ENCODE measurements at places on chromosomes 3 and 15.
A peak's percentile ranks its signal among the peaks of the same experiment; 100 is the strongest.

DNA sequence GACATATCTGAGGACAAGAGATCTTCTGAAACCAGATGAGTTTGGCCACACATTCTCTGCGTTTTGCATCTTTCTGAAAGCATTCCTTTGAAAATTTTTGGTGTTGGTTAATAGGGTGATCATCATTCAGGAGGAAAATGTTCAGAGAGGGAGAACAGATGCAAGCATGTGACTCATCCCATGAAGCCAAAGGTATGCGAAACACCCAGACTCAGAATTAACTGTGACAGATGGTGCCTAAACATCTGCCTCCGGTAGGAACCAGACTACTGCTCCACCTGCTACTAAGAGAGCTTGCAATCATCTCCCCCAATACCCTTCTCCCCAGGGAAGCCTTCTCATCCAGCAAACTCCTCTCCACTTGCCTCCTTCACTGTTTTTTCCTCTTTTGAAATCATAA lies 46.2 kb downstream of the TRIM69 start:
- DNase-seq, result peak; percentile 100

DNA sequence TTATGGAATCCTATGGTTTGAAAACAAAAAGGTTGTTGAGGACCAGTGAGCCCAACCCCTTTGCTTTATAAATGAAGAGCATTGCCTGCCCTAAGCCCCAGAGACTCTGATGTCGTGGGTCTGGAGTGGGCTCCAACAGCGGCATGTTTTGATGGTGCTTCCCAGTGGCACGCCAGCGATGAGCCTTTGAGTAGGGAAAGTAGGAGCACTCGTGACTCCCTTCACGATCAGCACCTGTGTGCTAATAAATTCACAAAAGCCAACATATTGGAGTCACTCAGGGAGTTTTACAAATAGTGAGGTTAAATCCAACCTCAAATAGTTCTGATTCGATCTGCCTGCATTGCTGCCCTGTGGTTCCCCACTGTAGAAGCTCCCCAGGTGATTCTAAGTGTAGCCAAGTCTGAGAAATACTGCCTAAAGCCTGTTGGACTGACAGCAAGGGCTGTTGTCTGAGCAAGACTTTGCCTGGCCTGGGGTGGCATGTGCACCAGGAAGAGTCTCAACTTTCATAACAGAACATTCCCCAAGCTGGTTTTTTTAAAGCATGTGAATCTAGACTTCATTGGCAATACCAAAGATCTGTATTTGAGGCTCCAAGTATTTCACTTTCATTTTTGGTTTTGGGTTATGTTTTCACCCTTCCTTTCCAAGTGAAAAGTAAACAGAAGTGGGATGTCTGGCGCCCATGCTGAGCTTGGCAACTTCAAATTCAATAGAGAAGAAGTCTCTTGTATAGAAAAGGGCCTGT lies 9.9 kb downstream of the CCR5 start:
- DNase-seq, result no peak

GRCh38 chr15:69556344-69556743 lies 103.7 kb downstream of the RPLP1 start:
- DNase-seq, result no peak

DNA sequence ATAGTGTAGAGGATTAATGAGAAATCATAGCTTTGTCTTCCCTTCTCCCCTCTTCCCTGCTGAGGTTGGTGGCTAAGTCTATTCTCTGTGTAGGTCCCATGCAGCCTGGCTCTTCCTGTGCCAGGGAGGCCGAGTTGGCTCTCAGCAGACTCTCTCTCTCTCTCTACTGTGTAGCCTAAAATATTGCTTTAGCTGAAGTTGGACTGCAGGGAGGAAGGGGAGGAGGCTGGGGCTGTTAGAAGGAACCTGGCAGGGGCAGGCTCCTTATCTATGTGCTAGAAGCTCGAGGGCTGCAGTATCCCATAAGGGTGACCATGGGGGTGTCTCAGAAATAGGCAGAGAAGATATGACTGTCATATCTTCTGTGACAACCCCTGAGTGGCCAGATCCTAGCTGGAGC lies 160.8 kb downstream of the EPHB1 start:
- DNase-seq, result no peak

DNA sequence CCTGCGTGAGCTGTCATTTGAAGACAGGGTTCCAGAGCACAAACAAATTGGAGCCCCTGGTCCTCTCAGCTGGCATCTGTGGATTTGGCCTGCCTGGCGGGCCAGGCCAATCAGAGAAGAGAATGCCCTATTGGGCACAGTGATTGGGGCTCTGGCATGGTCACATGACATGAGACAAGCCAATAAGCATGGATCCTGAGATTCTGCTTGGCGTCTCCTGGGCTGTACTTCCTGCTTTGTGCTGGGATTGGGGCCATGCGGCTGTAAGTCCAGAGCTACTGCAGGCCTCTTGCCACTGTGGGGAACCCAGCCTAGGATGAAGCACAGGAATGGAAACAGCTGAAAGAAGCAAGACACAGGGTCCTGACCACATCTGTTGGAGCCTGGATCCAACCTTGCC lies 121.4 kb downstream of the FBLN2 start:
- DNase-seq, result no peak

GRCh38 chr3:62798000-62798399 lies 77.2 kb downstream of the CADPS start:
- no peak for DNase-seq

DNA sequence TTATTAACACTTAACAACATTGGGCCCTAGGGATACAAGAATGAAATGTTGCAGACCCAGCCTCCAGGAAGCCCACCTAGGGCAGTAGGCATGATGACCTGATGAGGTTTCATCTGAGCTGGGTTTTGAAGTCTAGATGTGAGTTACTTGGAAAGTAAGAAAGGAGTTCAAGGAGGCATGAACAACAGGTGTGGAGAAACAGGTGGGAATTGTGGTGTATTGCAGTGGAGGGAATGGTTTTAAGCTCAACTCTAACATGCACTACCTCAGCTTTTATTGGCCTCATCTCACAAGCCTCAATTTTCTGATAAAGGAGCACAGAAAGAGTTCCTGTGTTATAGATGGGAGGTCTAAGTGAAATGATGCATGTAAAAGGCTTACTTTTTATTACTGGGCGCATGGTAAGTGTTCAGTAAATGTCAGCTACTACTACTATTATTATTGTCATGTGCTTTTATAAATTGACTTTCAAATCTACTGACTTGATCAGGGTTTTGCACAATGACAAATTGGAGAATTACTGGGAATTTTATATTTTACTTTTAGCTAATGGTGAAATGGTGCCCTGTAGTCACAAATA lies 19.3 kb downstream of the SCAANT1 start:
- no peak for DNase-seq

DNA sequence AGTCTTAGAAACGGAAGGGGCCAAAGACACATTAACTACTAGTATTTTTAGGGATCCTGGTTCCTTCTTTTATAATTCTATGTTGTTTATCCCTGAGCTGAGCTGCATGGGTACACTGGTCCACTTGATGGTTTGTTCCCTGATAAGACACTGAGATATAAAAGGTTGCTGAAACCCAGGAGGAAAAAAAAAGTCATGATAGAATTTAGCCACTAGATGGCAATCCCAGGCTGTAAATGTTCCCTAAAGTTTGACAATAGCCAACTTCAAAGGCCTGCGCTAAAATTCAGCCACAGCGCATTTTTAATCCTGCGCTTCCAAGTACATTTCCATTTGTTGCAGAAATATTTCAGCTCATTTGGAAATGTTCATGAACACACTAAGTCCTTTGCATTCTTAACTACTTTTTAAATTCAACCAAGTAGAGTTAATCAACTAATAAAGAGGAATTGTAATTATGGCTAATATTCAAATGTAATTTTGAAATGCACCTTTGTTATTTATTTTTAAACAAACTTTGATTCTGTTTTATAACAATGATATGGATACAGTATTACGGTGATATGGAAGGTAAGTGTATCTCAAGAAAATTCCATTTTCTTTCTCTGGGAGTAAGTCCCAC lies 249.3 kb upstream of the FEZF2 start:
- peak; percentile 53 for DNase-seq

DNA sequence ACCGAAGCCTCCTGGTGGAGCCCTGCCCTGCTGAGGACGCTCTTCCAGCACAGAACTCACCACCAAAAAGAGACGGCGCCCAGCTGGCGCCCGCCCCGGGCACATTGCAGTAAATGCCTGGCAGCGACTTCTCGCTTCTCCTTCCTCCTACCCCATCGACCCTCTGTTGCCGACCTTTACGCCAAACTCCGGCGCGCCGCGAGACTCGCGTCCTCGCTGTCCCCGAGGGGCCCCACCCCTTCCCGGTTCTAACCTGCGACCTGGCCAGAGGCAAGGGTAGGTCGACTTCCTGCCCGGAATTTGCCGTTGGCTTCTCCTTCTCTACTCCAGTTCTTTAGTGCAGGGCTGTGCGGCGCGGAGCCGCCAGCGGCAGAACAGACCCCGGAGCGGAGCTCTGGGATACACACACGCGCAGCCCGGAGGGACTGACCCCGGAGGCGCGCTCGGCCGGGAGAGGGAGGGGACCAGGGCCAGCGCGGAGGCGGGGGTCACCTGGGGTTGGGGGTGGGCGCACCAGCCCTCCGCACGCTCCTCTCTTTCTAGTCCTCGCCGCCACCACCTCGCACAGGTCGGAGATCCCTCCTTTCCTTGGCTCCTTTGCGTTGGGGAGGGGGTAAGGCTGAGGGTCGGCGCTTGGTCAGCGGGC lies 226.6 kb upstream of the AZI2 start:
- DNase-seq, result peak; percentile 65

DNA sequence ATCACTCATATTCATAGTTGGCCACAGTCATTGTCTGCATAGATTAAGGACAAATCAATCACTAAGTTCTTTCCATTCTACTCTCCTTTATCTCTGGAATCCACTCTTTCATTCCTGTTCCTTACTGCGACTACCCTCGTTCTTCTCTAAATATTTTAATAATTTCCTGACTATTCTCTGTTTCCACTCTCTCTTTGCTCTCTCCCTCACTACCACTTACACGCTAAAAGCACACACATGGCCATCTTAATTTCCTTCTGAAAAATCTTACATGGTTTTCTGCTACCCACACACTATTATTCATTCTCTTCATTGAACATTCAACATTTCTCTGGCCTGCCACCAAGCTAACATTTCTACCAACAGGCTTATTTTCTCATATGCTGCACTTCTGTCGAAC lies 279.6 kb upstream of the PLSCR5 start:
- no peak for DNase-seq

DNA sequence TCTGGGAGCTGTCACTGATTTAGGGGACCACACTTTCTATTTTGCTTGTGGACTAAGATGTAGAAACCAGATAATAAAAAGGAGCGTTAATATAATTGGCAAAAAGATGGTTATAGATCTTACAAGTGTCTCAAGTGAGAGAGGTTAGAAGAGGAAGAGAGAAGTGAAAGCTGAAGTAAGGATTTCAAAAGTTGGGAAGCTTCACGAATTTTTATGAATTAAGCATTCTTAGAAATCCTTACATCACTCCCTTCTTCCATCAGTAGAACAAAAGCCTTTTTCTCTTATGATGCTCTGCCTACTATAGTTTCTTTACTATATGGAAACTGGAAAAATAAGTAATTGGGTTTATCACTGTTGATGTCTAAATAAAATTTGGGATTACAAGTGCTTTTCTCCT lies 146.5 kb downstream of the FNDC3B start:
- no peak for DNase-seq

- DNase-seq, result peak; percentile 21
Measured at GRCh38 chr3:78988324-78988723, 779.5 kb downstream of the ROBO1 start.

DNA sequence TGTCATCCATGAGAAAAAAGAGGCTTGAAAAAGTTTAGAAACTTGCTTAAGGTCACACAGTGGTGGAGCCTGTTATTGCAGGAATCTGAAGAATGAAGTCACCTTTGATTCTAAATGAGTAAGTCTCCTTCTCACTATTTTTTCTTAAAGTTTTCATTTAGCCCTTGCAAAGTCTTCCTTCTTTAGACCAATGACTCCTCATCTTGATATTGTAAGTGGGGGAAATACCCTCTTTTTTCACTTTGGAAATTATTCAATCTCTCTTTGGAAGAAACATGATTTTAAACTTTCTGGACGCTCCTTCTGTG lies 787 bp upstream of the SLMAP start:
- DNase-seq, result no peak

DNA sequence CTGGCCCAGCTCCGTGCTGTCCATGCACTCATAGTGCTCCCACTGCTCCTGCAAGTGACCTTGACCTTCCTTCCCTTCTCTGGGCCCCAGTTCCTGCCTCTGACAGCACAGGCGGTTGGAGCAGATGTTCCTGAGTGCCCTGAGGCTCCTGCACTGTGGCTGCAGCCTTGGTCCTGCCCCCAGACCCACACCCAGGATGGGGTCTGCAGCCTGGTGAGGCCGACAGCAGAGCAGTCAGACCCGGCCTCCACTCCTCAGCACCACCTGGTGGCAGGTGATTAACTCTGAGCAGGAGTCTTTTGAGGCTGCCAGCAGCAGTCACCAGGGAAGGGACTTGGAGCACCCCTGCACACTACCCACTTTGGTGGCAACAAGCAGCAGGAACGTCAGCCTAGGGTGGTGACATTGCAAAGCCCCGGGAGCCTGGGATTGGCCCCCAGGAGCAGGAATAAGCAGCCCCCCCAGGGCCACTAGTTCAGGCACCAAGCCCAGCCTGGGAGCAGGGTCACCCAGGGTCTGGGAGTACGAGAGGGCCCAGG lies 64.6 kb downstream of the CYP11A1 start:
- DNase-seq, result peak; percentile 62

DNA sequence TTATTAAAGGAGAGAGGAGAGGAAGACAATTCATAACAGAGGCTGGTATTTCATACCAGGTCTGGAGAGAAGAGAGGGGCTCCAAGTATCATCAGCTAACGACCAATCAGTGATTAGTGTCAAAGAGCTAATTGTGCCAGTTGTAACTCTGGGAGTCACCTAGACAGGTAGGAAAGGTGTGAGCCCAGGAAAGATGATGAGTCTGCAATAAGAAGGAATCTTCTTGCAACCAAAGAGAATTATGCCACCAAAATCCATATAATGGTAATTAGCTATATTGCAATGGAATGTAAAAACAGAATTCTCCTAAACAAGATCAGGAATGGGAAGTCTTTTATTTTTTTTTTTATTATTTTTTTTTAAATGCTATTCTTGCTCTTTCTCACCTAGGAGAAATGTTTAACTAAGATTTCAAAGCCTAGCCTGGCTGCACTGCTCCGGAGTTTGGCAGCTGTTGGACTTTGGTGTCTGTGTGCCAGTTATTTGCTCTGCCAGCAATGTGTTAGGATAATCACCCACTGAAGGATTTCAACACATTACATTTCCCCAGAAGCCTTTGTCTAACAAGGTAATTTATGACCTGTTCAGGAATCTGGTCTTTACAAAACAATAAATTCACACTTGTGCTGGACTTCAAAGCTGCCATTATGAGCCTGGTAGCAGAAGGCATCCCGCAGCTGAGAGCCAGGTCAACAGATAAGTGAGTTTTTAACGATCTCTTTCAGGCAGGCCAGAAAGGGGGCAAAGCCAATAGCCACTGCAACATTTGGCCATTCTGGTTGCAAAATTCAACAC lies 89.4 kb downstream of the FOXB1 start:
- DNase-seq, result no peak

- DNase-seq, result no peak
Measured at GRCh38 chr3:138082992-138083386, 32.4 kb downstream of the DZIP1L start.

DNA sequence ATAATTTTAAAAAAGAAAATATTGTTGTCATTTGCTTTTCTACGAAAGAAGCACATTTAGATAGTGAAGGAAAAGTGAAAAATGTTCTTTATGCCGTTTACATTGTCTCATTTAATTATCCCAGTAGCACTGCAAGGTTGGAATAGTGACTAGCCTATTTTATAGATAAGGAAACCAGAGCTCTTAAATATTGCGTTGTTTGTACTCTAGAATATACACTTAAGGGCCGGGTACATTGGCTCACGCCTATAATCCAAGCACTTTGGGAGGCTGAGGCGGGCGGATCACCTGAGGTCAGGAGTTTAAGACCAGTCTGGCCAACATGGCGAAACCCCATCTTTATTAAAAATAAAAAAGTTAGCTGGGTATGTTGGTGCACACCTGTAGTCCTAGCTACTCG lies 127.5 kb downstream of the FNDC3B start:
- DNase-seq, result no peak

Measured in NCI-H2171 treated with DMSO at 0.1 percent for 48 hours (cell line).